ENCODE measurements at places on chromosomes 2 and 18.

DNA sequence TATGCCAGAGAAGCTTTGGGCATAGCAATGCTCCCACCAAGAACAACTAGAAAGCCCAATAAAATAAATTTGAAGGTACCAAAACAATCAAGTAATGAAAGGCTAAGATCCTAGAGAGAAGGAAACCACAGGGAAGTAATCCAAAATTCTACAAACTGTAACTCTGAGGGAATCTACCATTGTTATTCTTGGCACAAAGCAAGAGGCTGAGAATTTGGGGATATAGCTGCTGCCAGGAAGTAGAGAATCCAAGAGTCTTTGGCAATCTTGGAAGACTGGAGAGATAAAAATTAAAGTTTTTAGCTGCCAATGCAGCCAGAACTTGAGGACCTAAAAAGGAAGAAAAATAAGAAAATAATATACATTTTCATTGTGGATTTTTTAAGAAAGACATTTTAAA is 68.5 kb downstream of the PIGN start:
- no peak for DNase-seq

- DNase-seq: no peak
Measured at GRCh38 chr2:114011713-114012112, 121.8 kb downstream of the ACTR3 start.

DNA sequence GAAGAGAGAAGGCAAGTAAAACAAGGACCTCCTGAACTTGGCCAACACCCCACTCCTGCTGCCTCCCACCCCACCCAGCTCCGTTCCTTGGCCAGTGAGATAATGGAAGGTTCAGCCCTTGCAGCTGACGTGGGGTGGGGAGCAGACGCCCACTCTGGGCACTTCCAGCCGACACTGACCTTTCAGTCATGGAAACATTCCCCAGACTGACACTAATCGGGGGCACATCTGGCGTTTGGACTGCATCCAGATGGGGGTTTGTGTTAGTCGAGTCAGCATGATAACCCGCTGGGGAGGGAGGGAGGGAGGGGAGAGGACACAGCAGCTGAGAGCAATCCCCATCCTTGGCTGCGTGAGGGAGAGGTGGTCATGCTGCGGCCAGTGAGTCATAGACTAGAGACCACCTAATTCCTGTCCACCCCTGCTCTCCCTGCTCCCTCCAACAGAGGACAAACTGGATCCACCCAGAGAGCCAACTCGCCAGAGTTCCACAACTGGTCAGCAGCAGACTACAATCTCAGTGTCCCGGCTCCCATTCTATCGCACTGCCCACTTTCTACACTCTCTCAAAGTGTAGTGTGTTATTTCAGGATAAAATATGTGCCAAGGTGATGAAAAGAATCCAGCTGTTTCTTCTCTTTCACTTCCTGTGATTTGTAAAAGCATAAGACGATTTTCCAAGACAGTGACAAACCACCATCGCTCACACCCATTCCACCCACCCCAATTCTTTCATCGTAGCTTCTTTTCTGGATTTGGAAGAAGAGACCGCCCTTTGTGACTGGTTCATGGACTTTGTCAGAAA is 115.4 kb upstream of the PKDCC start:
- peak; percentile 97 for DNase-seq

- no peak for DNase-seq
Measured at GRCh38 chr2:19554520-19554919, 196.1 kb upstream of the OSR1 start.

- DNase-seq: peak; percentile 76
Measured at GRCh38 chr2:188322569-188323551, 31.2 kb downstream of the GULP1 start.

DNA sequence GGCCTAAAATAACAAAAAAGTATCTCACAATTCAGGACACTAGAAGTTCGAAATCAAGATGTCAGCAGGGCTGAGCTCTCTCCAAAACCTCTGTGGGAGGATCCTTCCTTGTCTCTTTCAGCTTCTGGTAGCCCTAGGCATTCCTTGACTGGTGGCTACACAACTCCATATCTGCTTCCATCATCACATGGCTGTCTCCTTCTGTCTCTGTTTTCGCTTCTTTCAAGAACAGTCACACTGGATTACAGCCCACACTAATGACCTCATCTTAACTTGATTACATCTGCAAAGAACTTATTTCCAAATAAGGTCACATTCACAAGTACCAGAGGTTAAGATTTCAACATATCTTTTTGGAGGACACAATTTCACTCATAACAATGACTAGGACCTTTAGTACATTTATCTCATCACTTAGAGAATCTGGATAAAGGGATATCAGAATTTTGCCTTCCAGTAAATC is 275.2 kb downstream of the IRS1 start:
- peak; percentile 98 for DNase-seq

GRCh38 chr2:36389091-36389564 is 33.5 kb downstream of the CRIM1 start:
- DNase-seq: peak; percentile 83

DNA sequence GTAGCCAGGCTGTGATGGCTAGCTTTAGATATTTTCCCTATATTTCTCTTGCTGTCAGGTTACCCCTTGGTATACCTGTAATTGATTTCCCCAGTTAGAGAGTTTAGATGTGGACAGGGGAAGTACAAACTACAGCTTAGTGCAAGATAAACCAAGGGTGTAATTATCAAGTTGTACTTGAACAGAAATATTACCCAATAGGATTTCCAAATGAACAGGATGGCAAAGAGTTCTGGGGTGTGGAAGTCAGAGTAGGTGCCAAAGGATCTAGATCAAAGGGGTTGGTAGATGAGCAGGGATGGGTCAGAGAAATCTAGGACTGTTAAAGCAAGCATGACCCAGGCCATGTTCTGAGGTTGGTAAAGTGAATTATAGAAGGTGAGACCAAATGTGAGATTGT is 585.2 kb downstream of the CCDC85A start:
- DNase-seq: no peak

GRCh38 chr2:43481927-43482542 is 113.8 kb downstream of the THADA start:
- DNase-seq: no peak

GRCh38 chr2:28745876-28746275 is 5.8 kb upstream of the PPP1CB start:
- no peak for DNase-seq

- peak; percentile 39 for DNase-seq
Measured at GRCh38 chr2:202542142-202542541, 92.6 kb upstream of the FAM117B start.

DNA sequence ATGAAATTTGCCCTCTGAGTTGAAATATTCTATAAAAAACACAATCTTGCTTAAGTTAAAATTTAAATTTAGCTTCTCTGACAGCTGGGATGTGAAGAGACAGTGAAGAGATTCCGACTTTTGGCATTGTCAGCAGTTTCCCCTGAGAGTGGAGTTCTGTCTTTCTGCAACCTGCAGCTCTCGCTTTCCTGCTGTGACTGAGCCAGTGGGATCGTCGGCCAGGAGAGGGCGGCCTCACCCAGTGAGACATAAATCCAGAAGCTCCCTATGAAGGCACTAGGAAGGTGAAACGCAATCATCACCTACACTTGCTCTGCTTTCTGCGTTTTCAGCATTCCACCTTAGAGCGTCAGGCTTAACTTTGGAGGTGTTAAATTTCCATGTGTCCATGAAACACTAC is 75.4 kb upstream of the HNMT start:
- peak; percentile 18 for DNase-seq

GRCh38 chr2:21715887-21716286 is 592.1 kb downstream of the TDRD15 start:
- DNase-seq: no peak

All from amniotic epithelial cell (primary cell).